ENCODE measurements at places on chromosomes 11 and 22.

DNA sequence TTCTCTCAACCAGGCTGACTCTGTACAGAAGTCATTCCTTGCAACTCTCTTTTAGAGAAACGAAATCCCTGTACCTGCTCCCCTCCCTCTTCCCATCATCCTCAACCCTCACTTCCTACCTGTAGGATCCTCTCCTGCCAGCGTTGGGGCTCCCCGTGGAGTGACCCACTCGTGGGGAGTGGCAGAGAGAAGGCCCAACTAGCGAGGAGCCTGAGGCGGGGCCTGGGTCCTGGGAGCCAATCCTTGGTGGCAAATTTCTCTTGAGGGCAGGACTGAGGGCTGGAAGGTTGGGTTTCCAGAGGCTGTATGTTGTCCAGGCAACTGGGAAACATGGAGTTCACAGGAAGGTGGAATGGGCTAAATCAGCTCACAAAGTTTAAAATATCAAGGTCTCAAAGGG lies 10.4 kb downstream of the NHERF4 start:
- no peak for DNase-seq

GRCh38 chr11:44307340-44308099 lies 2.4 kb downstream of the ALX4 start:
- no peak for DNase-seq

DNA sequence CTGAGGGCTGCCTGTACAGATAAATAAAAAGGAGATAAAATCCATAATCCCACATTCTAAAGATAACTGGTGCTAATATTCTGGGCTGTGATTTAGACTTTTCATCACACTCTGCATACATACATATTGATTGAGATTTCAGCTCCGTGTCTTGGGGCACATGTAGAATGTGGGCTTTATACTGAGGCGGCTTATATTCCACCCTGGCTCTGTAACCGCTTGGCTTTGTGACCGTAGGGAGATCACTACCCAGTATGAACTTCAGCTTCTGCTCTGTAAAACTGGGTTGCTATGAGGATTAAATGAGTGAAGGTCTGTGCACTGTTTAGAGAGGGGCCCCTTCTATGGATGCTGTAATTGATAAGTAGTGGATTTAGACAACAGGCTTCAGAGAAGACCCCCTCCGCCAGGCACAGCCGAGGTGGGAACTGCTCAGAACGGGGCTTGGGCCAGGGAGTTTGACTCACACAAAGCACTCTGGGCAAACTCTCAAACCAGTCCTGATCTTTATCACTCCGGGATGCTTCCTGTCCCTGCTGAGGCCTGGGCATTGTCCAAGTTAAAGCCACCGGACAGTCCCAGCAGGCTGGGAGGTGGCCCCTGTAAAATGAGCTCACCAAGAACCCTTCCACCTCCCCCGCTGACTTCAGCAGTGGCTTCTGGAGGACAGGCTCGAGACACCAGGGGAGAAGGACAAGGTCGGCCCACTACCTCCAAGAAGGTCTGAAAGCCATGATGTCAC lies 17.2 kb downstream of the KIAA1671 start:
- DNase-seq: no peak

DNA sequence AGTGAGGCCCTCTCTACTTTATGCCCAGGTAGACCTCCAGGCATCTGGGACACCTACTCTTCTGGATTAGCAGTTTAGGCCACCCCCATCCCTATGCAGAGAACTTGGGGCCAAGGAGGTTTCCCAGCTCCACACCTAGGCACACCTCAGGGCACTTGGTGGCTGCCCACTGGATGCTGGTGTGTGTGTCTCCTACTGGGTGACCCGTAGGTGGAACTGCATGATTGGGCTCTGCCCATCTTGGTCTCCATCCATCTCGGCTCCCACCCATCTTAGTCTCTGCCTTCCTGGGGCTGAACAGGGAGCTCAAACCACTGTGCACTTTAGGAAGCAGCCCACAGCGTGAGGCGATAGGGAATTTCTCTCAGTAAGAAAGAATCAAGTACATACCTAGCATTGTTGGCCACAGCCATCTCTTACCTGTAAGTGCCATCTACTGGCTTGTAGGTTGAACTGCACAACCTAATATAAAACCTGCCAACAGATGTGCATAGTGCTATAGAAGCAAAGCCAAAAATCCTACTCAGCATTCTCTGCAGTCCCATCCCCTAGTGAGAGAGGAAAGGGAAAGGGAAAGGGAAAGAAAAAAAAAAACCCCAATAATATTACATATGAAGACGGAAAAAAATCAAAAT lies 61.6 kb upstream of the PTPN5 start:
- no peak for DNase-seq

GRCh38 chr11:24496736-24497725 lies at the start of gene LUZP2:
TSS of gene LUZP2 (plus strand) at chr11:24497053.
- DNase-seq: no peak

DNA sequence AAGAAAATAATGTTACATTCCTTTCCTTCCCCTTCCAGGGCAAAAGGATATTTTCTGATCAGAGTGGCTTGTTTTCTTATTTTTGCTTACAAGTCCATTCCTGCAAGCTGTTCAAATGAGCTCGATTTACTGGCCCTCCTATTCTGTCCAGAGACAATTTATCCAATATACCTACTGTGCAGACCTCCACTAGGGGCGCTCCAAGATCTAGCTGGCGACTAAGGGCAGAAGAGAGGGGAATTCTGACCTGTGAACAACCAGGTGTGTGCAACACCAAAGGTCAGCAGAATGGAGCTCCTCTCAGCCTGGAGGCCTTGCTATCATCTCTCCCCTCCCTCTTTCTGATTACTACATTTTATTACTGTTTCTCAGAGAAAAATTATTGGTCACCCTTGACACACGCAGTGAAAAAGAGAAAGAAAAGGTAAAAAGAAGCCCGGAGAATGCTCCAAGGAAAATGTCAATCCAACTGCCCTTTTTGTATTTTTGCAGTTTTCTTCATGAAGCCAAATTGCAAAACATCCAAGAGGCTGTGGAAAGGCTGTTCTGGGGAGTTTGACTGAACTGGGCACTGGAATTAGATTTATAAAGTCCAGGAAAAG lies 3.2 kb downstream of the SEZ6L start:
- DNase-seq: peak; percentile 13

GRCh38 chr11:117009905-117010605 lies 88.2 kb downstream of the SIK3 start:
- DNase-seq: no peak

- no peak for DNase-seq
Measured at GRCh38 chr11:60428517-60428916, 855 bp upstream of the MS4A5 start.

DNA sequence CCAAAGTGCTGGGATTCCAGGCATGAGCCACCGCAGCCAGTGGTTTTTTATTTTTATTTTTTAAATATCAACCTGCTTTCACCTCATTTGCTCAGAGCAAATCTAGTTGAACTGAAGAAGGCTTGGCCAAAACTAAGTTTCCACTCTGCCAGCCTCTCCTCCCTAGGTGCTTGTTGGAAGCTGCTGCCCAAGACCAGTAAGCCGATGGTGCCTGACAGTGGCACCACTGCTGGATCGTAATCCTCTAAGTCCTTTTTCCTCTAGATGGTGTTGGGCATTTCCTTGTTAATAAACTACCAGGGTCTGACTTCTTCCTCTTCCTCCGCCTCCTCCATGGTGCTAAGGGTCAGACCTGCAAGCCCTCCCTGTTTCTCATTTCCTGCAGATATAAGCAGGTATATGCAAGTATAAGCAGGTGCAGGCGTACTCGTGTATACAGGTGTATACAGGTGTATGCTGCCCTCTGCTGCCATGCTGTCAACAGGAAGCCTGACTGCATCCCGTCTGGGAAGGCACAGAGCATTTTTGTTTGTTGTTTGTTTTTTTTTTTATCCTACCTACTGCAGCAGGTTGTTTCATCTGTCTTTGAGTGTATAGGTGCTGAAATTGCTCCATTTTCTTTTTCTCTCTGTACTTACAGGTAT lies 1.6 kb downstream of the NADSYN1 start:
- no peak for DNase-seq

- DNase-seq: no peak
Measured at GRCh38 chr11:41099654-41100053, 359.8 kb downstream of the LRRC4C start.

- no peak for DNase-seq
Measured at GRCh38 chr11:100805506-100806199, 118.6 kb downstream of the ARHGAP42 start.

GRCh38 chr11:9210922-9211320 lies 54.2 kb downstream of the DENND5A start:
- DNase-seq: no peak

- no peak for DNase-seq
Measured at GRCh38 chr11:133318221-133318620, 214.1 kb downstream of the OPCML start.

- DNase-seq: no peak
Measured at GRCh38 chr22:32144496-32145274, 14.4 kb downstream of the C22orf42 start.

GRCh38 chr11:121246769-121247035 lies 45.9 kb upstream of the SC5D start:
- no peak for DNase-seq

DNA sequence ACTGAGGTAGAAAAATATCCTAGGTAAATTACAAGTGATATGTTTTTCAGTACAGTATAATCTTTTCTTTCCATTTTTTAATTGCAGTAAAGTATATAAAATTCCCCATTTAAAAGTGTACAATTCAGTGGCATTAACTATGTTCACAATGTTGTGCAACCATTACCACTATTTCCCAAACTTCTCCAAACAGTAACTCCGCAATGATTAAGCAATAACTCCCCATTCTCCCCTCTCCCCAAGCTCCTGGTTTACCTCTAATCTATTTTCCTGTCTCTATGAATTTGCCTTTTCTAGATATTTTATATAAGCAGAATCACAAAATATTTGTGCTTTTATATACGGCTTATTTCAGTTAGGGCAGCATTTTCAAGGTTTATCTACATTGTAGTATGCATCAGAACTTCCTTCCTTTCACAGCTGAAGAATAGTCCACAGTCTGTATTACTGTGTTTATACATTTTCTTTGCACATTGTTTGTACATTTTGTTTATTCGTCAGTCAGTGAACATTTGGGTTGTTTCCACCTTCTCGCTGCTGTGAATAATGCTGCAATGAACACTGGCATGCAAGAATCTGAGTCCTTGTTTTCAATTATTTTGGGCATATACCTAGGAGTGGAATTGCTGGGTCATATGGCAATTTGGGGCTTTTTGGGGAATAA lies 110.7 kb downstream of the RPL27A start:
- no peak for DNase-seq

DNA sequence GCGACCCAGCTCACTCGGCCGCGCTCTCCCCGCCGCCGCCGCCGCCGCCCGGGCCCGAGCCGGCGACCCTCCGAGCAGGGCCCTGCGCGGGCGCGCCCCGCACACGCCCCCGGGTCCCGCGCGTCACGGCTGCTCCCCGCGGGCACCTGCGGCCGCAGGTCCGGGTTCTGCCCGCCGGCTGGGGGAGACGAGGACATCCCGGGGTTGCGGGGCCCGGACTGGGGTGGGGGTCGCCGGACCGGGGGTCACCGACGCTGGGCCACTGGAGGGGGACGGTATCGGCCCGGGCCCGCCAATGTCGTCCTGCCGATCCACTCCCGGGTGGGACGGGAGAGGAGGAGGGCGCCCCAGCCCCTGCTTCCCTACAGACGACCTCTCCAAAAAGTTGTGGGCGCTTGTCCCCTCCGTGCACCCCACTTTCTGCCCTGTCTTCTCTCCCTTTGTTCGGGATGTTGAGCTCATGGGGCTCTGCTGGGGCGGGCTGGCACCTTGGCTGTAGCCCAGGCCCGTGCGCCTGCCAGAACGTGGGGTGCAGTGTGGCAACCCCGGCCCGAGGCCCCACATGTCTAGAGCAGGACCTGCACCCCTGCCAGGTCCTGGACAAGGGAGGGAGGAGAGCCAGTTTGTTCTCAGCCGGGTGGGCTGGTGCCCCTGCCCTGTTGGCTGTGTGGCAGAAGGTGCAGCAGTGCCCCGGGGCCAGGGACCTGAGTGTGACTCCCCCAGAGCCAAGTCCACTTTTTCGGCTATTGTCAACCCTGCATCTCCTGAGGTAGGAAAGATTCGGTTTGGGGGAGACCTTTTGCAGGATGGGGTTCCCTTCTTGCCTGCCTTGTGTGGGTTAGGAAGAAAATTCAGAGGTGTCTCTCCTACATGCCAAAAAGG lies 40.2 kb upstream of the CELSR1 start:
- DNase-seq: no peak

DNA sequence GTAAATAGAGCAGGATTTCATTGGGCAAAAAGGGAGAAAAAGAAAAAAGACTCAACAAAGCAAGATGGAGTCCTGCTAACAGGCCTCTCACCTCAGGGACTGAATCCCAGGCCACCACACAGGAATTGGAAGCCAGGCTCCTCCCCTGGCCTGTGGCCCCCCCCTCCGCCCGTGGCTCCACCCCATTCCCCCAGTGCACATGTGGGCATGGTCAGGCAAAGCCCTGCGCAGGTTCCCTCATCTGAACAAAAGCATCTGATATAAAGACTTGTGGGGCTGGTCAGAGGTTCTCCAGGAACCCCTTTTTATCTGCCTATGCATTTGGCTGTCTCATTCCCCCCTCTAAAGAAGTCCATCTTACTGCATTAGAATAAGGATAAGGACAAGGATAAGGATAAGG lies 46.0 kb upstream of the PAK1 start:
- no peak for DNase-seq

DNA sequence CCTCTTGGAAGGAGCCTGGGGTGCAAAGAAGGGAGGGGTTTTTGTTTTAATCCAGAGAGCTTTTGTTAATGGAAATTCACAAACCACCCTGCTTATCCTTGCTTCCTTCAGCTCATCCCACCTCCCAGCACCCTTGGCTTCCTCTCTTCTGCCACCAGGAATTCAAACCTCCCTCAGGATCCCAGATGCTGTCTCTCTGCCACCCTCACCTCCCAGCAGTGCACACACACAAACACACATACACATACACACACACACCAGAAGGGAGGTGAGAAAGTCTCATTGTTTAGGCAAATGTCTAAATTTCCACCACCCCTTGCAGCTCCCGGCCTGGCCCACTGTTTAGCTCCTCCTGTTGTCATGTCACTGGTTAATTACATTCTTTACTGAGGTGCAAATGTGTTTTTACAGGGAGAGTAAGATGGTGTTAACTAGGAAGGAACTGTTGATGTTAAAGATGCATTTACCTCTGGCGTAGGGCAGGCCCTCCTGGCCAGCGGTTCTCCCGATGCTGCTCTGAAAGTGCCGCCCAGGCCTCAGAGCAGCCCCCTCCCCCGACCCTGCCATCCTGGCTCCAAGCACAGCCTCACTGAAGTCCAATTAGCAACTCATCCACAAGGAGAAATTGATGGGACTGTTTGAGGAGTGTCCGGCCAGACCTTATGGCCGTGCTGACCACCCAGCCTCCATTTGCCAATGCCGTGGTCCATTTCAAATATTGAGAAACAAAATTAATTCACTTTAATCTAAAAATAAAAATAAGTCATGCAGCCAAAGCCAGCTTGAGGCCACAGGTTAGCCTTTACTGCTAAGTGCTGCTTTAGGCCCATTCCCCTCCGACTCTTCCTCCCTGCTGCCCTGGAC lies 165.4 kb downstream of the FEZ1 start:
- no peak for DNase-seq

DNA sequence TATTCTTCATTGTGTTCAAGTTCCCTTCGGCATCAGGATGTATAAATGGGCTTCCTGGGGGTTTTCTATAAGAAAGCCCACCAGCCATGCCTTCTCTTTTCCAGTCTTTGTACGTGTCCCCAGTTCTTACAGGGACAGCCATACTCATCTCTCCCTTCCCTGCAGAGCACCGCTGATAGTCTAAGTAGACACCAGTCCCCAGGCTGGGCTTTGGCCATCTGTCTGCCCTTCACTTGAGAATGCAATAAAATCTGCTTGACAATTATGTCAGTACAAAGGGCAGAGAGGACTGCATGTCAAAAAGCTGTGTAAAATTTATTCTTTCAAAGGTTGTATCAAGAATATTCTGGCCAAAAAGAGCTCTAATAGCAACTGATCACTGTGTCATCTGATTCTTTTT lies 27.3 kb downstream of the NTM start:
- no peak for DNase-seq

GRCh38 chr11:120086651-120087050 lies 51.3 kb downstream of the TRIM29 start:
- DNase-seq: no peak
